Stimulated activated CD4-positive, alpha-beta T cell treated with anti-CD3 and anti-CD28 coated beads, TNF-alpha, amount 100 ng/mL, for 4 hours (primary cell): ENCODE measurements at places on chromosomes 1 and 21.

GRCh38 chr1:50705699-50706098, 254.4 kb downstream of the FAF1 start:
- no peak for DNase-seq

GRCh38 chr1:83763361-83764095, 235.4 kb downstream of the TTLL7 start:
- DNase-seq, result no peak

DNA sequence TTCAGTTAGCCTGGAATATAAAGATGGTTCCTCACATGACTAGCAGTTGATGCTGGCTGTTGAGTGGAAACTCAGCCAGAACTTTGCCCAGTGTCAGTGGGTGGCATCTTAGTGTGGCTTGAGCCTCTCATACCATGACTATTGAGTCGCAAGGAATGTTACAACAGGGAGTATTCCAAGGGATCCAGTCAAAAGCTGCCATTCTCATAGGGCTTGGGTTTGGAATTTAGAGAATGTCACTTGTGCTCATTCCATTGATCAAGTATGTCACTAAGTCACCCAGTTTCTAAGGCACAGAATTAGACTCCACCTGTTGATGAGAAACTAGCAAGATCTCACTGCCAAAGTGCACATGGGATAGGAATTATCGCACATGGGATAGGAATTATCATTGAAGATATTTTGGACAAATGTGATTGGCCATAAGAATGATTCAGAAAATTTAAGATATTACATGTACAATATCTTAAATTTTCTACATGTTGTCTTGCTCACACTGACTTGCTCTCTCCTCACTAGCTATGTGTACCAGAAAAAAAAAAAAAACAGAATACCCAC, 1290.7 kb upstream of the ADGRL2 start:
- no peak for DNase-seq

DNA sequence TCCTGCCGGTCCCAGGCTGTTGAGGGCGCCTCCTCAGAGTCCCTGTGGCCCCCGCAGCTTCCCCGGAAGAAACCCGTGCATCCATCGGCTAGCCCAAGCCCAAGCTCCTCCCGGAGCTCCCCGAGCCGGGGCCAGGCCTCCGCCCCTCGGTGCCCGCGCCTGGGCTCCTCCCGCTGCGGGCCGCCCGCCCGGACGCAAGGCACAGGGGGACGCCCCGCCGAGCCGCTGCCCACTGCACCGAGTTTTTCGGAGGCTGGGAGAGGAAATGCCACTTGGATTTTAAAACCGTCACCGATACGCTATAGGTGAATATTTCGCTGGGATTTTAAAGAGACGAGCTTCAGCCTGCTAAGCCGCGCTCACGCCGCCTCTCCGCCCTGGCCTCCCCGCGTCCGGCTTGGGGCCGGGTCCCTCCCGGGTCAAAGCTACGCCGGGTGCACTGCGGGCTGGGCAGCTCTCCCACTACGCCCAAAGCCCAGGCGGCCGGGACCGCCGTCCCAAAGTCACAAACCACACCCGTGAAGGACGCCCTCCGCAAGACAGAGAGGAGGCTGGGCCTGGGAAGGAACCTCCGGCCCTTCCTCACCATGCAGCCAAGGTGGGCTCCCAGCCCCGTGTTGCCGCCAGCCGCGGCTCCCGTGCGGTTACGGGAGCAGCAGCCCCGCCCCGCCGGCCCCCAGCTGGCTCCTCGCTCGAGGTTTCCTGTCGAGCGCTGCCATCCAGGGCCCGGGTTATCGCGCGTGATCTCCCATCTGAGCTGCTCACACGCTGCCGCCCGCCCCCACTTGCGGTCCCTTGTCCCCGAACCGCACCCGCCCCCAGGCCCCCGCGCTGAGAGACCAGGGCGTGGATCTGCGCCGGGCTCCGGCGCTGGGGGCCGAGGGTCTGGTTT, 63.2 kb downstream of the CD247 start:
- peak; percentile 61 for DNase-seq

GRCh38 chr21:22468893-22469292, 1470.7 kb downstream of the NCAM2 start:
- no peak for DNase-seq
